ENCODE measurements at places on chromosomes 3 and 15.

GRCh38 chr3:59412516-59412915 is 362.7 kb upstream of the CFAP20DC start:
- no peak for DNase-seq

- DNase-seq: peak; percentile 67
Observed at GRCh38 chr3:27960133-27960532, 238.0 kb upstream of the EOMES start.

GRCh38 chr15:27223179-27223578 is 252.2 kb downstream of the GABRG3 start:
- no peak for DNase-seq

DNA sequence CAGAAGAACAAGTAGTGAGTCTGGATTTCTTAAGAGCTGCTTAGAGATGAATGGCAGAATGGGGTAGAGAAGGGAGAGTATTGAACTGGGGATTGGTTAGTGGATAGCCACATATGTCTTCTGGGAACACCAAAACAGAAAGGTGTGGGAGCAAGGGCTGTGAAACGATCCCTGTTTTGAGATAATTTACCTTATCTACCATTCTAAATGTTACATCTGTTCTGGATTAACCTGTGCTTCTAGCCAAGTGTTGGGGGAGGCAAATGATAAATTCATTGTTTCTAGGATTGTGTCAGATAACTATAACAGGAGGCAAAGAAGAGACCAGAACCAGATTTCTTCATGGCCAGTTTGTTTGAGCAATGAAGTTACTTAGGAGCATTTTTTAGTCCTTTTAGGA is 8.4 kb downstream of the NR1D2 start:
- no peak for DNase-seq

GRCh38 chr3:15345608-15346137 is 13.3 kb upstream of the SH3BP5 start:
- DNase-seq: no peak

GRCh38 chr3:194389269-194389668 is 9.8 kb downstream of the GP5 start:
- no peak for DNase-seq

- DNase-seq: no peak
Observed at GRCh38 chr3:109071350-109072142, 46.4 kb downstream of the MORC1 start.

- no peak for DNase-seq
Observed at GRCh38 chr3:102674284-102674683, 239.5 kb downstream of the ZPLD1 start.

DNA sequence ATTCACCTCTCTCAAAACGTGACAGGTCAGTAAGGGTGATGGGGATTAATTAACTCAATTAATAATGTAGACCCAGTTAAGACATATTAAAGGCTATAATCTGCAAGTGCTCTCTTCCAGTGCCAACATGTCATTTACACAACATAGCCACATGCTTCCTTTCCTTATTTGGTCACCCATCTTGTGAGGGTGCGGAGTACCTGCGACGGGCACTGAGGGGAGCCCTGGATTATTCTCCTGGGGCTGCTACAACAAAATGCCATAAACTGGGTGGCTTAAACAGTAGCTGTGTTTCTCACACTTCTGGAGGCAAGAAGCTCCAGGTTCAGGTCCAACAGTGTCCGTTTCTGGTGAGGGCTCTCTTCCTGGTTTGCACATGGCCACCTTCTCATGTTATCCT is 157.4 kb upstream of the LRTM1 start:
- no peak for DNase-seq

- DNase-seq: no peak
Observed at GRCh38 chr15:94231723-94232468, 535 bp downstream of the MCTP2 start.

- no peak for DNase-seq
Observed at GRCh38 chr15:74826364-74826819, at the start of gene CPLX3. CPLX3 (plus strand) TSS chr15:74826627; CDS start chr15:74826704, 77 bp downstream.

DNA sequence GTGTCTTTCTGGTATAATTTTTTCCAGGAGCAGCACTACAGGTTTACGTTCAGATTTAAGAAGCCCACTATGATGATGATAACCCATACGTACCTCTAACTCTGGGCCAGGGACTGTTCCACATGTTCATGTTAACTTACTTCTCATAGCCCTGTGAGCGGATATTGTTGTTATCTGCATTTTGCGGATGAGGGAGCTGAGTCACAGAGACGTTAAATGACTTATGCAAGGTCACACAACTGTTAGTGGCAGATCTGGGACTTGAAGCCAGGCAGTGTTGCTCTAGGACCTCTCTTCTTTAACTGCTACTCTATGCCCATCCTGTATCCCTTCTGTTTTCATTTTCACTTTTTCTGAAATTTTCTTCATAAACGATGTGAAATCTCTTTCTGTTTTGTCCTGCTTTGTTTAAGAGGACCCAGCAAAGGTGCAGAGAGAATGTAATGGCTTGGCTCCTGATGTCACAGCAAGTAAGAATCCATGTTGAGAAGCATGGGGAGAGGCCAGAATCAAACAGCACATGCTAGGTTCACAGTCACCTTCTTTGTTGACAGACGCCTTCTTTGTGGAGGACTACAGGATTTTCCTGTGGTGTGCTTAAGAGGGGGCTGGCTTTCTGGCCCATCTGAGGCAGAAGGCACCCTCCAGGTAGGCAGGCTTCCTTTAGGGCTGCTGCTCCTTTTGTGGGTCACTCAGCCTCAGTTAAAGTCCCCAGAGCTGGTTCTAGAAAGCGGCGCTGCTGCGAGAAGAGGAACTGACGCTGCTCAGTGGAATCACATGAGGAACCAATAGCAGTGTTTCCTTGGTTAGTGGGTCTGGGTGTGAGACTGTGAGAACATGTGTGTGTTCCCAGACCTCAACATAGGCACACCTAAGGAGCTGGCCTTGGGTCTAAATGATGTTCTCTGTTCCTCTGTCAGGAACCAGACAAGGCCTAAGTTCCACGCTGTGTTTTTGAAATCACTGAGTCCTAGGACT is 121.6 kb downstream of the TMEM108 start:
- no peak for DNase-seq

- DNase-seq: no peak
Observed at GRCh38 chr3:132800958-132801357, 78.7 kb upstream of the NPHP3 start.

DNA sequence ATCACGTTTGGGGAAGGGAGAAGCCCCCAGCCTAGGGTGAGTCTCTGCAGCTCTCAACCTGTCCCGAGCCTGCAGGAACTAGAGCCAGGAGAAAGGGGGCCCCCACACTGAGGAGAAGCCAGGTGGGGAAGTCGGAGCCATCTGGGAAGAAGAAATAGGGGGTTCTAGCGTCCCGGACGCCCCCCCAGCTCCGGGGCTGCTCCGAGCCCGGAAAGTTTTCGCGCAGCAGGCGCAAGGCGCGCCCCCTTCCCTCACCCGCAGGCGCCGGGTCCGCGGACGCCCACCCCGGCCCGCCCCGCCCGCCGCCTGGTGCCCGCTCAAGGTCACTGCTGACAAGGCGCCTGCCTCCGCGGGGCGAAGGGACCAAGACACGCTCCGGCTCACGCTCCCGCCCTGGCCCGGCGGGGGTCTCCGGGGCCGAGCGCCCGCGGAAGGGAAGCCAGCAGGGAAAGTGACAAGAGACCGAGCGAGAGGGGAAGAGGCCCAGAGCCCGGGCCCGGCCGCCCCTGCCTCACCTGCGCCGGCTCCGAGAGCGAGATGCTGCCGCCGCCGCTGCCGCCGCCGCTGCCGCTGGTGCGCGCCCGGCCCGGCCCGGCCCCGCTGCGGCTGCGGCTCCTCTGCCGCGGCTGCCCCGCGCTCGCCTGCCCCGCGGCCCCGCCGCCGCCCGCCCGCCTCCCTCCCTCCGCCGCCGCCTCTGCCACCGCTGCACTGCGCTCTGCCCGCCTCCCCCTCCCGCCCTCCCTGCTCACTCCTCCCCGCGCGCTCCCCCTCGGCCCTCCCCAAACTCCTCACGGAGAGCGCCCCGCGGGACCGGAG is 108.4 kb upstream of the SLC6A11 start:
- no peak for DNase-seq

GRCh38 chr3:178707311-178708031 is 171.2 kb downstream of the KCNMB2 start:
- no peak for DNase-seq

DNA sequence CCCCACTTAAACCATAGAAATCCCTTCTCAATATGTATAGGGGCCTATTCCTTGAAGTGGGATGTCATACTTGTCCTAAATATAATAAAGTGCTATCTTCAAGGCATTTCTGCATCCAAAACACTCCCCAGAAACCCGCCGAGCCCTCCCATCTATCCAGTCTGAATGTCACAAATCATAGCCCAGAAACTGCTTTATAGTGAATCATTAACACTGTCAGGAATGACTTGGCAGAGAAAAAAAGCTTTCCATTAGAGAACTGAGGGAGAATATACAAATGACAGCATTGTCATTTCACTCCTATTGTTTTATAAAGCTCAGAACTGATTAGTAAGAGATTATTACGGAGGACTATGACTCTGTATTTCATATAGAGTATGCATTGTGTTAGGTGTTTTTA is 48.4 kb upstream of the MEIS2 start:
- no peak for DNase-seq

DNA sequence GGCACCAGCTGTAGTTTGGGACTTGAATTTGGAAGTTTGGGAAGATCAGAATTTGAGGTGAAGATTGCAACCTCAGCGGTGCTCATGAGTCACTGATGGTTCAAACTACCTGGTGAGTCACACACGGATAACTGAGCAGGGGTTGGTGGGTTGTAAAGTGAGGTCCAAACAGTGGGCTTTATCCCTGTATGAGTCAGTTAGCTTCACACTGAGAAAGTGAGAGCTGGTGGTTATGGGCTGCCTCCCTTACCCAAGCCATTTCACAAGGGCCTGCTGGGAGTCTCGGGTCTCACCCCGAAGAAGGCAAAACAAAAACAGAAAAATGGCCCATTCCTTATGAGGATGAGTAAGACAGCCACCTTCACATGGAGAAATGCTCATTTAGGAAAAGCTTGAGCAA is 77.0 kb downstream of the ITGA11 start:
- DNase-seq: peak; percentile 86

GRCh38 chr3:71393093-71393492 is 190.4 kb downstream of the FOXP1 start:
- DNase-seq: no peak

- DNase-seq: no peak
Observed at GRCh38 chr3:107798381-107798780, 275.6 kb downstream of the BBX start.

DNA sequence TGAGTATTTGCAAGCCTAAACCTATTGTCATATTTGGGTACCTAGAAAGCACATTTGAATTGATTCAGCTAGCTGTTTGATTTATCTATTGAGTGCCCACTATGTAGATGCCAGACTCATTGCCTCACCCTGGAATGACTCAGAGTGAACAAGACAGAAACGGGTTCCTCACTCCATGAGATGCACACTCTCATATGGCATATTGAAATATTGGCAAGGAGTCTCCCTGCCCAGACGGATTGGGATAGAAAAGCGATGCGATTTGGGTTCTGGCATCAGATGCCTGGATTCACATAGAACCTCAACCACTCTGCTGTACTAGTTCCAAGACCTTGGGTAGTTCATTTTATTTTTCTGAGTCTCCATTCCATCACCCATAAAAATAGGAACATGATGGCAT is 22.5 kb downstream of the LRRN1 start:
- no peak for DNase-seq

DNA sequence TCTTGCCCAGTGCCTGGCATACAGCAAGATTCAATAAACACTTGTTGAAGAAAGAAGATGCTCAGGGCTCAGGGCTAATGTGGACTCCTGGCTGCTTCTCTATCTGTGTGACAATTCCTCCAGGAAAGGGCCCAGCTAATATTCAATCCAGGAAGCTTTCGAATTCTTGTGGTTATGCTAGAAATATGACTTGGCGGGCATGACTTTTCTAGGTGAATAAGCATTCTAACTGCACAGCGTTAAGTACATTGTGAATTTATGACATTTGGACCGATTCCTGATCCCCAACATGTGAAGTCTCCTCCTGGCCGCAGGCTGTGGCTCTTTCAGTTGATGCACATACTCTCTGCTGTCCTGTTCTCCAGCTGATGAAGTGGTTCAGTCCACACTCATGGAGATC is 117.0 kb downstream of the IMPG2 start:
- no peak for DNase-seq

GRCh38 chr3:23071296-23071695 is 131.8 kb upstream of the UBE2E2 start:
- no peak for DNase-seq

DNA sequence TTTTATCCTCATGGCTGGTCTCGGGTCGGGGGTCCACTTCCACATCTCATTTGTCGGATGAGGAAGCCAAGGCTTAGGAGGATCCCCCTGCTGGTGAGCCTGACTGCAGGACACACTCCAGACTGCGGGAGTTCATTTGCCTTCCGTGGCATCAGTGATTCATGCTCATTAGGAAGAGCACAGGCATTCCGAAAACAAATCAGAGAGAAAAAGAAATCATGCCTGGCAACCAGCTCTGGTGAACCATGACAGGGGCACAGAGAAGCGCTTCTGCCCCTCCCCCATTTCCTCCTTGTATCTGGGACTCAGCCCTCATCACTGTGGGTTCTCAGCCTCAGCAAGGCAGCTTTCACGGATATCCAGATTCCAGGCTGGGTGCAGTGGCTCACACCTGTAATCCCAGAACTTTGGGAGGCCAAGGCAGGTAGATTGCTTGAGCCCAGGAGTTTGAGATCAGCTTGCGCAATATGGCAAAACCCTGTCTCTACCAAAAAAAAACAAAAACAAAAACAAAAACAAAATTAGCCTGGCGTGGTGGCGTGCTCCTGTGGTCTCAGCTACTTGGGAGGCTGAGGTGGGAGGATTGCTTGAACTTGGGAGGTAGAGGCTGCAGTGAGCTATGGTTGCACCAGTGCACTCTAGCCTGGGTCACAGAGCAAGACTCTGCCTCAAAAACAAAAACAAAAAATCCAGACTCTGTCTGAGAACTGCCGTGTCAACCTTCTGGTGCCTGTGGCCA is 28.4 kb downstream of the IRAK2 start:
- DNase-seq: peak; percentile 70

DNA sequence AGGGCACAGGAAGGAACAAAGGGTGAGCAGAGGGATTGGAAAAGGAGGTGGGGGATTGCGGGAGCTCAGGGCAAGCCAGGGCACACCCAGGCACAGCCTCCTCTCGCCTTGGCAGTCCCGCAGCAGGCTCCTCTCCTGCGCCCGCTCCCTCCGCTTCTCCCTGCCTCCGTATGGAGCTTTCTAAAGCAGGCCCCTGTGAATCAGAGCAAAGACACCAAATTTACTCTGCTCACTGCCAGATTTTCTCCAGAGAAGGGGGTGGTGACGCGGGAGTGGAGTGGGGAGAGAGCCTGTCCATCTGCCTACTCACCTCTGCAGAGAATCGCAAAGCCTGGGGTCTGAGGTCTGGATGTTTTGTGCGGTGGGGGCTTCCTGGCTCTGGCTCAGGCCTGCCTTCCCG is 20.0 kb downstream of the ATP2B2 start:
- no peak for DNase-seq

- DNase-seq: no peak
Observed at GRCh38 chr3:18424729-18425640, at the start of gene SATB1. SATB1 (minus strand) TSS chr3:18425339; CDS start chr3:18420967, 4,372 bp downstream.

Data from HS-5 (cell line).